ENCODE measurements at places on chromosomes 3 and 15.

DNA sequence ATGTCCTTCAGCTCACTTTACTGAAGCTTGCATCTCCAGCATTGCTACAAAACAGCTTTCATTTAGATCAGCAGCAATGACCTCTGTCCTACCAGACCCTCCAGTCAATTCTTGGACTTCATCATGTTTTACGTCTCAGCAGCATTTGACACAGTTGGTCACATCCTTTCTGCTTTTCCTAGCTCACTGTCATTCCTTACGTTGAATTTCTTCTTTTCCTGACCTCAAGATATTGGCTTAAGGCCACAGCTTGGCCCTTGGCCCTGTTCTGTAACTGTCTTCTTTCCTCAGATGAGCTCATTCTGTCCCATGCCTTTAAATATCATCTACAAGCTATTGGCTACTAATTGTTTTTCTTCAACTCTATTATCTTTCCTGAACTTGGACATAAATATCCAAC lies 576.2 kb upstream of the KCNMB2 start:
- DNase-seq: peak; percentile 38

GRCh38 chr3:84547207-84547606 lies 411.6 kb upstream of the CADM2 start:
- no peak for DNase-seq

DNA sequence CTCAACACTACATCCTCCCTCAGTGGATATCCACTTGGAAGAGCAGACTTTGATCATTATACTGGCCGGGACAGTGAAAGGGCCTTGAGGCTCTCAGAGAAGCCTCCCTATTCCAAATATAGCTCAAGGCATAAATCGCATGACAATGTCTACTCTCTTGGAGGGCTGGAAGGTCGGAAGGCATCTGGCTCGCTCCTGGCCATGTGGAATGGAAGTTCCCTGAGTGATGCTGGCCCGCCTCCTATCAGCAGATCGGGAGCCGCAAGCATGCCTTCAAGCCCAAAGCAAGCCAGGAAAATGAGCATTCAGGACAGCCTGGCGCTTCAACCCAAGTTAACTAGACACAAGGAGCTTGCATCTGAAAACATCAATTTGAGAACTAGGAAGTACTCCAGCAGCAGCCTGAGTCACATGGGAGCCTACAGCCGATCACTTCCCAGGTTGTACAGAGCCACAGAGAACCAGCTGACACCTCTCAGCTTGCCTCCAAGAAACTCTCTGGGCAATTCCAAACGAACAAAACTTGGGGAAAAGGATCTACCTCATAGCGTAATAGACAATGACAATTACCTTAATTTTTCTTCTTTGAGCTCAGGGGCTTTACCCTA lies 25.4 kb downstream of the PHLDB2 start:
- no peak for DNase-seq

- peak; percentile 29 for DNase-seq
Observed at GRCh38 chr15:35123743-35124142, 38.6 kb upstream of the NANOGP8 start.

GRCh38 chr3:112615989-112616731 lies 24.8 kb downstream of the CCDC80 start:
- no peak for DNase-seq

DNA sequence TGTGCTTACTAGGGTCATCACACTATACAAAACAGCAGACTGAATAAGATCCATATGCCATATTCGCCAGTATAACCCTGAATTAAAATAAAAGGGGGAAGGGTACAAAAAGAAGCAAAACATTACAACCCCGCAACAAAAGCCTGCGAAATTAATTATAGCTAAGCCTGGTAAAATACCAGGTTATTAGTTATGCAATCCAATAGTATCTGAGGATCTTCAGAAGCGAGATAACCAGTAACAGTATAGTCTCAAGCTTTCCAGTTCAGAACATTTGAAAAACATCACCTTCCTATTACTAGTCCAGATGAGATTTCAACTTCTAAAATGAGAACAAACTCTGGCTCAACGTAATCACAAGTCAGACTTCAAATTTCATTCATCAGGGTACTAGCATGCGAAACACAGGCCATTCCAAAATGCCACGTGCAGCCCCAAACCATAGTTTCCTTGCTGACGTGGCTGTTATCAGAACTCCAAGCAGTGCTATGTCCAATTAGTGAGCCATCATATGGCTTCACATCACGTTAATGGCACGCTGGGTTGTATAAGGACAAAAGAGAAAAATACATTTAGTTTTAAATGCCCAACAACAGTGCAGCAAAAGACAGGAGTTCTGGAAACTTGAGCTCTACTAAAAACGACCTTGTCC lies 1.1 kb downstream of the SSR3 start:
- DNase-seq: no peak

GRCh38 chr3:21682206-21682605 lies 68.8 kb downstream of the ZNF385D start:
- DNase-seq: no peak

DNA sequence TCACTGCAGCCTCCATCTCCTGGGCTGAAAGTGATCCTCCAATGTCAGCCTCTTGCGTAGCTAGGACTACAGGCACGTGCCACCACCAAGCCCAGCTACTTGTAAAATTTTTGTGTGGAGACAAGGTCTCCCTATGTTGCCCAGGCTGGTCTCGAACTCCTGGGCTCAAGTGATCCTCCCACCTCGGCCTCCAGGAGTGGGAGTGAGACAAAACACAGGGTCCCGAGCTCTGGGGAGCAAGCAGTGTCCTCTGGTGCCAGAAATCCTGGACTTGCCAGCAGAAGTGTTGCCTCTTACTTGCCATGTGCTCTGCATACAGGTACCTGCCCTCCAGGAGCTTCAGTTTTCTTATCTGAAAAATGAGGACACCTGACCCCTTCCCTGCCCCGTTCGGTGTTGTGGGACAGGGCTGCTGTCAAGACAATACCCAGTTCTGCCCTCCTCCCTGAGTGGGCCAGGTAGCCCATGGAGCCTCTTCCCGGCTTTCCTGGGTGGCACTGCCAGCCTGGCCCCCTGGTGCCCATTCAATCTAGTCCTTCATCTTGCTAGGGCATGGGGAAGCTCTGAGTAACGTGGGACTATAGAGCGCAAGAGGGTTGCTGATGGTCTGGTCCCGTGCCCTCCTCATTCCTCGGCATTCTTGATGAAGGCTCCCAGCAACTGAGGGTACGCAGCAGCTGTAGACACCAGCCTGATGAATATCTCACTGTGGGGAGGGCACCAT lies 164.6 kb downstream of the GOLGA6L4 start:
- no peak for DNase-seq

GRCh38 chr3:165852191-165852590 lies 15.0 kb upstream of the BCHE start:
- DNase-seq: no peak

DNA sequence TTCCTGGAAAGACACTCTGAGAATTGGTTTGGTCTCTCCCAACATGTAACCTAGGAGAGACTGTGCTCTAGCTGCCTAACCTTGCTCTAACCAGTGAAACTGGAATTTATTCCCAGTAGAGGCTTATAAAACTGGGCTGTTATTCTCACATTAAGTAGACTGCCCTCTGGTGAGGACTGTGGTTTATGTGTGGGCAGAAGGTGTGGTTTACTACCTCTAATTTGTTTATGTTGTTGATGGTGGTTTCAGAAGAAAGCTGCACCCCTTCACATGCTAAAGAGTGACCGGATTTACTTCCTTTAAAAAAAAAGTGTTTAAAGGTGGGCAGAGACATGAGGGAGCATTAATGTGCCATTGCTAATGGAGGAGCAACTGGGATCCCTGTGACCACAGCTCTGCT lies 273.2 kb downstream of the MECOM start:
- peak; percentile 67 for DNase-seq

DNA sequence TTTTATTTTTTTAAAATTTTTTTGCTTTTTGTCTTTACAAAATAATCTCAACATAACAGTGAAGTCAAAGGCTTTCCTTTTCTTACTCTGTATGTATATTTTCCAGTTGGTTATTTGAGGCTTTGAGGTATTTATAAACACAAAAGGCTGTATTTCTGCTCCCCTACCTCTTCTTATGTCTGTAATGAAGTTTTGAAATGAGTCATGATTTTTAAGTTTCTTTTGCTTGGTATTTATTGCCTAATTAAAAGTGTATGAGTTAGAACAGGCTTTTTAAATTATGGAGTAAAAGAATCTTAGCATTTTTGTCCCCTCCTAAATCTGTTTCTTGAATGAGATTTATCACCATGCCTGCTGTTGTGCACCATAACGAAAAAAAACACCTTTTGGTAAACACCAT lies 66.0 kb downstream of the DCUN1D1 start:
- DNase-seq: no peak

DNA sequence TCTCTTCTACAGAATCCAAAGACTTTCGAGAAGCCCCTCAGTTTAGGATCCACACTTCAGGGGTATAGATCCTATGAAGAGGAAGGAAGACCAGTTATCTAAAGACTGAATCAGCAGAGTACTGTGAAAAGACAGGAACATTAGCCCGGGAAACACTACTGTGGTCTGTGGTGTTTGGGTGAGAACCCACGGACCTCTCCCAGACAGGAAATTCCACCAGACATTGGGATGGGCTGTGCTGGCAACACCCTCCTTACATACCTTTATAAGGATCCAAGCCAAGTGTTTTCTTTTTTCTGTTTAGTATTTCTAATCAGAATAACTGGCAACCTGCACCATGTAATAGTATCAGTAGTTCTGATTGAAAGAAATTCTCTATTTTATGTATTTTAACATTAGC lies 14.1 kb downstream of the TMEM207 start:
- no peak for DNase-seq

- DNase-seq: no peak
Observed at GRCh38 chr15:24945711-24946110, 9.1 kb upstream of the SNRPN start.

DNA sequence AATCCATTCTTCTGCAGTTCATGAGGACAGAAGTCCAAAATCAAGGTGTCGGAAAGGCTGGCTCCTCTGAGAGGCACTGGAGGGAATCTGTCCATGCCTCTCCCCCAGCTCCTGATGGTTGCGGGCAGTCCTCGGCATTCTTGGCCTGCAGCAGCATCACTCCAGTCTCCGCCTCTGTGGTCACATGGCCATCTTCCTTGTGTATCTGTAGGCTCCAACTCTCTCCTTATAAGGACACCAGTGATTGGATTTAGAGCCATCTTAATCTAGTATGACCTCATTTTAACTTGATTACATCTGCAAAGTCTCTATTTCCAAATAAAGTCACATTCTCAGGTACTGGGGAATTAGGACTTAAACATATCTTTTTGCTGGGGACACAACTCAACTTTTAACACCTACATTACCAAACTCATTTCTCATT lies 56.0 kb upstream of the FLNB start:
- no peak for DNase-seq

DNA sequence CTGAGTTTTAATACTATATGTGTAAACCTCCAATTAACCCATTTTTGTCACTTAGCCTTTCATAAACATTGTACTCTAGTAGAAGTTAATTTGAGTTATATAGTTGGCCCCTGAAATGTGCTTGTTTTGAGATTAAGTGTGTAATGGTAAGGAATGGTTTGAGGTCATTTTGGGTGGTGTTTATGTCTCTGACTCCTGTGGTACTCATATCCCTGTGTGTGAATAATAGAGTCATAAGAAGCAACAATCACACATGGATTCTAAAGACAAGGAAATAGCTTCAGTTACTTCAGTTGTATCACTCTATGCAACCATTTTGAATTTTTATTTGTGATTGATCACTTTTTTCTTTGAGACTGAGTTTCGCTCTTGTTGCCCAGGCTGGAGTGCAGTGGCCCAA lies 408.5 kb downstream of the MFSD1 start:
- DNase-seq: no peak

GRCh38 chr3:167885277-167885676 lies 149.8 kb downstream of the SERPINI1 start:
- no peak for DNase-seq

- no peak for DNase-seq
Observed at GRCh38 chr3:127986803-127987202, 65.4 kb upstream of the SEC61A1 start.

GRCh38 chr3:185976977-185977678 lies 39.3 kb upstream of the TRA2B start:
- DNase-seq: peak; percentile 86

- DNase-seq: no peak
Observed at GRCh38 chr3:106962993-106963392, 414.2 kb upstream of the CCDC54 start.

DNA sequence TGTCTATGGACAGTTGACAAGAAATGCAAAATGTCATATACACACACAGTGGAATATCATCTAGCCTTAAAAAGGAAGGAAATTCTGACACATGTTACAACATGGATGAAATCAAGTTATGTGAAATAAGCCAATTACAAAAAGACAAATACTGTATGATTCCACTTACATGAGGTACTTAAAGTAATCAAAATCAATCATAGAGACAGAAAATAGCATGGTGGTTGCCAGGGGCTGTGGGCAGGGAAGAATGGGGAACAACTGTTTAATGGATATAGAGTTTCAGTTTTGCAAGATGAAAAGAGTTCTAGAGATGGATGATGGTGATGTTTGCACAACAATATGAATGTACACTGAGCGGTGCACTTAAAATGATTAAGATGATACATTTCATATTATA lies 613.8 kb upstream of the ZNF385D start:
- DNase-seq: no peak

GRCh38 chr3:34300621-34301020 lies 502.2 kb downstream of the PDCD6IP start:
- no peak for DNase-seq

GRCh38 chr3:57981483-57982087 lies 26.6 kb upstream of the FLNB start:
- DNase-seq: no peak

GRCh38 chr15:23758891-23759290 lies 71.8 kb upstream of the NDN start:
- DNase-seq: peak; percentile 25

- DNase-seq: no peak
Observed at GRCh38 chr3:170701696-170702678, 116.1 kb upstream of the SLC7A14 start.

GRCh38 chr3:126051741-126052140 lies 32.2 kb downstream of the SLC41A3 start:
- DNase-seq: no peak

GRCh38 chr15:27077790-27078189 lies 106.8 kb downstream of the GABRG3 start:
- DNase-seq: no peak

- DNase-seq: no peak
Observed at GRCh38 chr3:7779331-7779730, 722.3 kb upstream of the LMCD1 start.

- DNase-seq: no peak
Observed at GRCh38 chr15:30929064-30929669, 25.5 kb downstream of the FAN1 start.

- no peak for DNase-seq
Observed at GRCh38 chr3:100613721-100614390, 4.5 kb downstream of the ADGRG7 start.

- DNase-seq: peak; percentile 68
Observed at GRCh38 chr3:48990636-48991469, 812 bp downstream of the P4HTM start.

- DNase-seq: no peak
Observed at GRCh38 chr15:56056626-56057025, 63.2 kb upstream of the NEDD4 start.

DNA sequence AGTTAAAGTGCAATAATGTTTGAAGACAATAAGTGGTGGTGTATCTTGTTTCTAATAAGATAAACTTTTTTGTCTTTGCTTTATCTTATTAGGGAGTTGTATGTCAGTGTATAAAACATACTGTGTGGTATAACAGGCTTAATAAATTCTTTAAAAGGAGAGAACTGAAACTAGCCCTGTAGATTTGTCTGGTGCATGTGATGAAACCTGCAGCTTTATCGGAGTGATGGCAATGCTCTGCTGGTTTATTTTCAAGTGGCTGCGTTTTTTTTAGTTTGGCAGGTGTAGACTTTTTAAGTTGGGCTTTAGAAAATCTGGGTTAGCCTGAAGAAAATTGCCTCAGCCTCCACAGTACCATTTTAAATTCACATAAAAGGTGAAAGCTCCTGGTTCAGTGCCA lies 2.7 kb downstream of the RPL15 start:
- no peak for DNase-seq
